ENCODE measurements at places on chromosomes 7 and 10.

- DNase-seq: no peak
These were observed 27.9 kb downstream of the KAZALD1 start for GRCh38 chr10:101089520-101090299.

DNA sequence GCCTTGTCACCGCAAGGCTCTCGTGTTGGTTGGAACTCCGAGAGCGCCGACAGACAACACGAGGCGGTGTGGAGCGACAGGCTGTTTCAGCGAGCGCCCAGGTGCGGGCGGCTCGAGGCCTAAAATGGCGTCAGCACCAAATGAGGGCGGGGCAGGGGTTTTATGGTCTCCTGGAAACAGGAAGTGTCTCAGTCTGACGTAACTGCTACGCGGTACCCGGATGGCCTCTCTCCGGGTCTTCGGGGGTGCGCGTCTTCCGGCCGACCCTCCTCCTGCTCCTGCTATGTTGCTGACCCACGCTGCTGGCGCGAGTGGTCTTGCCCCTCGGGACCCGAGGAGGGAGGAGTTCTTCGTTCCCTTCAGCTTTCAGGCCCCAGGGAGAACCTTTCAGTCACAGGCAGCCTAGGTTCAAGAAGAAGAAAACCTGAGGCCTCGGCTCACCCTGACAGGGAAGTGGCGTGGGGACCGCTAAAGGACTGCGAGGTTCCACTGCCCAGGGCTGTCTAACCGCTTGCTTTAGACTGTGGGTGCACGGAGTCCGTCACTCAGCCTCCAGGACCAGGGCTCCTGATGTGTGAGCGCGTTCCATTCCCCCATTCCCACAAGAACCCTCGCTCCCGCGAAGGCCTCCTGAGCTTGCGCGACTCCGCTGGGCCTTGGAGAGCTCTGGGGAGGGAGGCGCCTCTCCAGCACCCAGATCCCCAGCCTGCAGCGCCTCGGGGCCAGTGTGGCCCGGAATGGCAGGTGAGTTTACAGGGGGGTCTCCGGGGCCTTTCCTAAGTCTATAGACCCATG, 77.3 kb downstream of the GLRX3 start:
- DNase-seq: no peak

GRCh38 chr7:128063088-128063487, 31.9 kb upstream of the LRRC4 start:
- no peak for DNase-seq

DNA sequence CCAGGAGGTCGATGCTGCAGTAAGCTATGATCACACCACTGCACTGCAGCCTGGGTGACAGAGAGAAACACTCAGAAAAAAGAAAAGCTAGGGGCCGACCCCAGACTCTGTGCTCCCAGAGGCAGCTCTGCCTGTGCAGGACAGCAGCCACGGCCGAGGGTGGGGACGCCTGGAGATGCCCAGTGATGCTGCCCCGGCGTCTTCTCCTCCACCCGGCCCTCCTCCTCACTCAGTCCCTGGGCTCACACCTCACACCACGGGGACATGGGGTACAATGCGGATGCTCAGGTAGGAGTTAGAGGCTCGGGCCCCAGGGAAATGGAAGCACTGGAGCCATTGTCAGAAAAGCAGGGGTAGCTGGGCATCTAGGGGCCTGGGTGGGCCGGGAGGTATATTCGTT, 46.3 kb upstream of the ELFN1 start:
- DNase-seq: no peak

- DNase-seq: no peak
These were observed 19.4 kb upstream of the KNDC1 start for GRCh38 chr10:133140417-133141143.

DNA sequence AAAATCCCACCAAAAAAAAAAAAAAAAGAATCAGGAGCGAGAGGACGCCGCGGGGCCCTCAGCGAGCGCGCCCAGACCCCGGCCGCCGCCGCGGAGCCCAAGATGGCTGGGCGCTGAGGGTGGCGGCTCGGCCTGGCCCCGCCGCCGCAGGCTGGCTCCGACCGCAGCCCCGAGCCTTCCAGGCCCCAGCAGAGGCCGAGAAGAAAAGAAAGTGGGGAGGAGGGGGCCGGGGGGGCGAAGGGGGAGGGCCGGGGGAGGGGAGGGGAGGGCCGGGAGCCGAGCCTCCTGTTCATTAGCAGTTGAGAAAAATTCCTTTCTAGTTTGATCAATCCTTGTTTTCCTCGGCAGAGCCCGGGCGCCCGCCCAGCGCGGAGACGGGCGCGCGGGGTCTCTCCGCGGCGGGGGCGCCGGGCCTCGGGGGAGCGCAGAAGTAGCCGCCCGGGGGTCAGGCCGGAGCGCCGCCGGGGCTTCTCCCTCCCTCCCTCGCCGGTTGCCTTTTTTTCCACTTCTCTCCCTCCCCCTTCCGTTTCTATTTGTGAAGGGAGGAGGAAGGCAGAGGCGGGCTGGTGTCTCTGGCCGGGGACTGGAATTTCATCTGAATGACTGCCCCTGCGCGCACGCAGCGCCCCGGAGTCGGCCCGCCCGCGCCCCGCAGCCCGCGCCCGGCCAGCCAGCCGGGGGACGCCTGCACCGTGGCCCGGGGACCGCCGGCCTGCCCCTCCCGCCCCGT, 778 bp upstream of the TRIM8 start:
- DNase-seq: peak; percentile 83

- DNase-seq: no peak
These were observed 33.4 kb upstream of the LRRC18 start for GRCh38 chr10:48973065-48973464.

DNA sequence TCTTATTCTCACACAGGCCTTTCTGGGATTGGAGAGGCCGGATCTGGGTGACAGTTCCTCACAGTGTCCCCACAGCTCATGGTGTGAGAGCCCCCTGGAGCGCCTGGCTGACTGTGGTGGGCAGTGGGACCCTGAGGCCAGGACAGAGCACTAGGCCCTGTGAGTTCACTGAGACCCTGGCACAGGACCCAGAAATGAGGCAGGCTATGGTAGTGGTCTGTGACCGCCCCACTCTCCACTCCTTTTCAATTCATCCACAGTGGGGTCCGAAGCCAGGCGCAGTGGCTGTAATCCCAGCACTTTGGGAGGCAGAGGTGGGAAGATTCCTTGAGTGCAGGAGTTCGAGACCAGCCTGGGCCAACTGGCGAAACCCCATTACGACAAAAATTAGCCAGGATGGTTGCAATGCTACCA, 95.9 kb upstream of the TNRC18 start:
- no peak for DNase-seq

DNA sequence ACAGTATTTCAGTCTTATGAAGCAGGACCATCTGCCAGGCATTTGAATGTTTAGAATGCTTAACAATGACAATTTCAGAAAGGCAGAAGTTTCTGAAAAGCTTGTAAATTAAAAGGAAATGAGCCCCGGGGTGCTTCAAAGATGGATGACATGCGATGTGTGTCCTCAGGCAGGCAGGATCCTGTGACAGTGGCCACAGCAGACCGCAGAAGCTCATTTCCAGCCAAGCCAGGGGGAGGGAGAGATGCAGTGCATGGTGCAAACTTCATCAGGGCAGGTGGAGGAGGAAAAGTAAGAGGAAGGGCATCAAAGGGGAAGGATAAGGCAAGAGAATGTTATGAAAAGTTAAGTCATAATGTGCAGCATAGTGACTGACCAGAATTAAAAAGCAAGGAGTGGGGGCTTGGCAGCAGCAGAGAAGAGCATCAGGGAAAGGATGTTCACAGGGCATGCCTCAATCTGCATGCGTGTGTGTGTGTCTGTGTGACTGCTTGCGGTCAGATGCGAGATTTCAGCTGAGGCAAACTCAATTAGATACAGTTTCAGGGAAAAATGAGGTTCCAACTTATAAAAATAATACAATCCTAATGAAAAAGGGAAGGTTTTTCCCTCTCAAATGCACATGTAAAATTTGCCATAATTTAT, 173.7 kb downstream of the COBL start:
- DNase-seq: no peak

- DNase-seq: no peak
These were observed 44.0 kb upstream of the ANKRD1 start for GRCh38 chr10:90964781-90965465.

GRCh38 chr7:158329686-158330085, 257.9 kb downstream of the PTPRN2 start:
- DNase-seq: no peak

All from Caki2 (cell line).